ENCODE measurements at places on chromosomes 11 and 22. TPM values are rescaled to one million over a fixed set of nuclear protein-coding genes. Genes with fewer than 3 reads are reported as not detected.

DNA sequence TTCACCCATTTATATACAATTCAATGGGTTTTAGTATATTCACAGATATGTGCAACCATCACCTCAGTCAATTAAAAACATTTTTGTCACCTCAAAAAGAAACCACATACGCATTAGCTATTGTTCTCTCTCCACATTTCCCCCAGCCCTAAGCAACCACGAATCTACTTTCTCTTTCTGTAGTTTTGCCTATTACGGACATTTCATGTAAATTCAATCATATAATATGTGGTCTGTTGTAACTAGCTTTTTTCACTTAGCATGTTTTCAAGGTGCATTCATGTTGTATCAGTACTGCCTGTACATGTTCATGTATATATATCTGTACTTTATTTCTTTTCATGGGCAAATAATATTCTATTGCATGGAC is 104.7 kb upstream of the RRM1 start:
- no peak for DNase-seq

GRCh38 chr11:126477535-126478305 is 122.2 kb downstream of the ST3GAL4 start:
- DNase-seq, result no peak

The KCNJ5 gene
- total RNA-seq, result 0.51 TPM

DNA sequence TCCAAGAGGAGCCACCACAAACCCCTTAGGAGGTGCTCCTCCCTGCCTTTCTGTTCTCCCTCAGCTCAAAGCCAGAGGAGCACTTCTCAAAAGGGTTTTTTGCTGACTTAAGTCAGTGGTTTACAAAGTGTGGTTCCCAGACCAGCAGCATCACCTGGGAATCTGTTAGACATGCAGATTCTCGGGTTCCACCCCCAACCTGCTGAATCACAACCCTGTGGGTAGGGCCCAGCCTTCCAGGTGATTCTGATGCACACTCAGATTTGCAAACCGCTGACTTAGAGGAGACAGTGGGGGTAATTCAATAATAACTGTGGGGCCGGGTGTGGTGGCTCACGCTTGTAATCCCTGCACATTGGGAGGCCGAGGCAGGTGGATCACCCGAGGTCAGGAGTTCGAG is 22.8 kb downstream of the CREB3L1 start:
- no peak for DNase-seq

The TBX1 gene
- total RNA-seq, result not detected

The DEUP1 gene
- total RNA-seq, result under 0.01 TPM

The PSMC3 gene
- 107 TPM for total RNA-seq

- no peak for DNase-seq
Observed at GRCh38 chr11:112903340-112903739, 57.9 kb upstream of the NCAM1 start.

DNA sequence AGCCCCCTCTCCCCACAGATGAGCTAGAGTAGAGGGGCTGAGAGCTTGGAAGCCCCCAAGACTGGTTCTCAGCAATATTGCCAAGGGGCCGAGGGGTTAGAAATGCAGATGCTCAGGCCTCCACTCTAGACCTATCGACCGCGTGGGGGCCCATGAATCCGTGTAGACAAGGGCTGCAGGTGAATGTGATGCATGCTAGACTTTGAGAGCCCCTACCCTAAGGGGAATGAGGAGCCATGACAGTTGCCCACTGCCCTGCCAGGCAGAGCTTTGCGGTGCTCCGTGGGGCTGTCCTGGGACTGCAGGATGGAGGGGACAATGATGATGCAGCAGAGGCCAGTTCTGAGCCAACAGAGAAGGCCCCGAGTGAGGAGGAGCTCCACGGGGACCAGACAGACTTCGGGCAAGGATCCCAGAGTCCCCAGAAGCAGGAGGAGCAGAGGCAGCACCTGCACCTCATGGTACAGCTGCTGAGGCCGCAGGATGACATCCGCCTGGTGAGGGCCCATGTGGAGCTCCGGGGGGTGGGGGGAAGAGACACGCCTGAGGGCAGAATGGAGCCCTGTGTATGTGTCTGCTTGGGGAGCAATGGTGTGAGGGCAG is 1.3 kb downstream of the SSH3 start:
- DNase-seq, result no peak

The ZP1 gene
- total RNA-seq, result under 0.01 TPM

GRCh38 chr11:76491644-76492043 is 46.8 kb downstream of the EMSY start:
- DNase-seq, result no peak

The POU2AF2 gene
- not detected for total RNA-seq

DNA sequence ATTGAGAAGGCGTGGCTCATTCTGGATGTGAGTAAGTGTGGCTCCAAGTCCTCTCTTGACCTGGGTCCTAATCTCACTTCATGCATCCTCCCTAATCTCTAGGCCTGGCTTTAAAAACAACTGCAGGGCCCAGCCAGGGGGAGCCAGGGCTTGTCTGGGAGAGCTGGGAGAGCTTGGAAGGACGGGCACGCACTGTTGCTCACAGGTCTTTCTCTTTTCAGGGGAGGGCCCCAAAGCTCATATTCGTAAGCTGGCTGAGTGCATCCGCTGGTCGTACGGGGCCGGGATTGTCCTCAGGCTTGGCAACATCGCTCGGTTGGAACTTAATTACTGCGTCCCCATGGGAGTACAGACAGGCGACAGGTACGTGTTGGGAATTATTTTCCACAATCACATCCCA is 34.1 kb upstream of the PARVB start:
- DNase-seq, result no peak

The TH gene
- not detected for total RNA-seq

- DNase-seq, result no peak
Observed at GRCh38 chr11:73186294-73186850, 31.7 kb upstream of the P2RY2 start.

The DCDC1 gene
- 0.17 TPM for total RNA-seq

GRCh38 chr11:2342981-2343380 is 34.1 kb upstream of the CD81 start:
- no peak for DNase-seq

The RAB38 gene
- total RNA-seq, result 10.1 TPM

The C1QTNF5 gene
- 32.0 TPM for total RNA-seq

The HEPN1 gene
- total RNA-seq, result not detected

DNA sequence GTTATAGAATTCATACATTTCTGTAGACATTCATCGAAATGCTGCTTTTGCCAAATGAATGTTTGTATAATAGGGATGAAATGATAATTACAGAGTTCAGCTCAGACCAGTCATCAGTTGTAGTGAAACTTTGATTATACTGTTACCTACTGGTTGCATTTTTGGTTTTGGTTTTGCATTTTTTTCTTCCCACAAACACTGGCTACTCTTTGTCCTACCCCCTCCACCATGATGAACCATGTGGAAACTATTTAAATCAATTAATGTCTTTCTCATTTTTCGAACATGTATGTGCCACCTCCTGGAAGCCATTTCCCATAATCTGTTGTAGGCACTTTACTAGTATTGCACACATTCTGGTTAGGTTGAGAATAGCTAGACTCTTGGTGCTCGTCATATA is 75.3 kb upstream of the MTNR1B start:
- DNase-seq, result no peak

DNA sequence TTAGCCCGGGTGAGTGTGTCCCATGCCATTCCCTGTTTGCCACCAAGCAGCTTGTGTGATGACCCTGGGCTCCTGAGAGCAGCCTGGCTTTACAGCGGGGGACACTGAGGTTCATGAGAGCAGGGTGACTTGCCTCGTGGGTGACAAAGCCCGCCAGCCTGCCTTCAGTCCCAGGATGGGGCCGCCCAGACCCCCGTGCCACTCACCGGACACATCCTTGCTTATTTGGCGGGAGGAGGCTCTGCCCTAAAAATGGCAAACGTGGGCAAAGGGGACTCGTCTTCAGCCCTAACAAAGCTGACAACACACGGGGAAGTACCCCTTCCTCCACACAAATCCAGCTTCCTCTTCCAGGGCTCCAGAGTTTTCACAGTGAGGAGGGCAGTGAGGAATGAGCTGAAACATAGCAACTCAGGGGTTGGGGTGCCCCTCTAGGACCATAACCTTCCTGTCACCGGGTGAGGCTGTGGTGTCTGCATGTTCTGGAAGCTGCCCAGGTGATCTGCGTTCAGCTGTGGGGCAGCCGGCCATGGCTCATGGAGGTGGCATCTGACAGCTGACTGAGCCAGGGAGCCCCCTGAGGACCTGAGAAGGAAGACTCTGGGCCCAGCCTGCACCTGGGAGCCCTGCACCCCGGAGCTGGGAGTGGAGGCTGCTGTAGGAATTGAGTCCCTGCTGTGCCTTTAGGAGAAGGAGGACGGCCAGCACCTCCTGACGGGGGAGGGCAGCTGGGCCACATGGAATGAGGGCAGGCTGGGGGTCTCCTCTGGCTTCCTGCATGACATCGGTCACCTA is 16.7 kb downstream of the RIBC2 start:
- no peak for DNase-seq

DNA sequence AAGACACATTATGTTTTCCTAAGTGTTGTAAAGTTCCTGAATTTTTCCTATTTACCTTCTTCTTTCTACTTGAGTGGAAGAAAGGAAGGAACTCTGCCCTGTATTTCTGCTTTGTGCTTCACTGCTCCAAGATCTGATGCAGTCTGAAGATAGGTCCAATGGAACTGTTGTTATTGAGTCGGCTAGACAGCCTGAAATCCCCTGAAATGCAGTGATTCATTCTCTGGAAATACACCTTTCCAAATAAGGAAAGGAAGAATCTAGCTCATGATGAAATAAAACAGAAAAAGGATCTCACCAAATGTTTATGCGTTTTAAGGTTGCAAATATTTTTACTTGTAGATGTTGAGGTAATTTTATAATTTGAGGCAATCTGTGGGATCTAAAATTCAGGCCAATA is 322.8 kb downstream of the GUCY1A2 start:
- peak; percentile 88 for DNase-seq

GRCh38 chr11:36388951-36389350 is 92.9 kb downstream of the PRR5L start:
- no peak for DNase-seq

The BTBD18 gene
- not detected for total RNA-seq

- DNase-seq, result peak; percentile 60
Observed at GRCh38 chr11:69808667-69809086, 10.5 kb downstream of the FGF3 start.

DNA sequence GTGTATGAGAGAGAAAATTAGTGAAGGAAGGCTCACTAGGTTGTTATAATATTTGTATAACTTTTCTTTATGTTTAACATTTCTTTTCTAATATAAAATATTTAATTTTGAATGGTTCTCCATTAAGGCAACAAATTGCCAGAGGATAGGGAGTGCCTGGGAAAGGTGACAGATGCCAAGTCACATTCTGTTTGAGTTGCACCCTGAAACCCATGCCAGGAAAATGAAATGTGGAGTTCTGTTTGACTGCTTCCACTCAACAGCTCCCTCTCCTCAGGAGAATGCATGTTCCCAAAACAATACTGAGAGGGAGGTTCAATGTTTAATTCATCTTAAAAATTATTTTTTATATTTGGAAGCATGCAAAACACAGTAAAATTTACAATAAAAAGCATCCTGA is 5.9 kb upstream of the USP18 start:
- DNase-seq, result no peak

DNA sequence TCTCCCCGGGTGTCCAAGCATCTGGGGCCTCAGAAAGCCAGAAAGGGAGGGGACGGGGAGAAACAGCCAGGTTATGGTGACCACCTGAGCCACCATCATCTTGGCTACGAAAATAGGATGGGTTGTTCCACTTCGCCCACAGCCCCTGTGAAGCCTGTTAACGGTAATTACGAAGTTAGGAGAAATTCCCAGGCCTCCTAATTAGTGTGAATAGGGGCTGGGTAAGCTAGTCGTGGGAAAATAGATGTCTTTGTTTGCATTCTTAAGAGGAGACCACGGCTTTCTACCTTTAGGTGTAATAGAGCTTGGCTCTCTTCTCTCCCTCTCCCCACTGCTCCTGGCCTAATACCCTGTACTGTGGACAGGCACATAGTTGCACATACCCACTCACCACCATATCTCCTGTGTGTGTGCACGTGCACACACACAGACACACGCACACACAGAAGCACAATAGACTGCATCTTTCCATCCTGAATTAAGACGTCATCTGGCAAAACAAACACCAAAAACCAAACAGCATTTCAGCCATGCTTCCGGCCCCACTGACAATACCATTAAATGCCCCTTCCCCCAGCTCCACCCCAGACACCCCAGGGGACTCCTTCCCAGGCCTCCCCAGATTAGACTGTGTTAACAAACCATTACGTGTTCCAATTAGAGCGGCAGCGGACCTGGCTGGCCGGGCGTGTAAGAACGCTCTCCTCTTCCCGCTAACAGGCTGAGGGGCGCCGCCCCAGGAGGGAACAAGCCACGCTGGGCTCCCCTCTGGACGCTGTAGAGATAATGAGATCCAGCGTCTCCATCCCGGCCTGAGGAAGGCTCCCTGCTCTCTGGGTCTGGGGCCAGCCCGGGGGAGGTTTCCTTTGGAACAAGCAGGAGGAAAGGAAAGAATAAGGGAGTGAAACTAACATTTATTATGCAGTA is 72.8 kb downstream of the TP53I11 start:
- DNase-seq, result peak; percentile 26

The MMP1 gene
- 28.5 TPM for total RNA-seq

- DNase-seq, result no peak
Observed at GRCh38 chr11:47329431-47329986, 23.0 kb downstream of the MYBPC3 start.

The MMP8 gene
- total RNA-seq, result not detected

DNA sequence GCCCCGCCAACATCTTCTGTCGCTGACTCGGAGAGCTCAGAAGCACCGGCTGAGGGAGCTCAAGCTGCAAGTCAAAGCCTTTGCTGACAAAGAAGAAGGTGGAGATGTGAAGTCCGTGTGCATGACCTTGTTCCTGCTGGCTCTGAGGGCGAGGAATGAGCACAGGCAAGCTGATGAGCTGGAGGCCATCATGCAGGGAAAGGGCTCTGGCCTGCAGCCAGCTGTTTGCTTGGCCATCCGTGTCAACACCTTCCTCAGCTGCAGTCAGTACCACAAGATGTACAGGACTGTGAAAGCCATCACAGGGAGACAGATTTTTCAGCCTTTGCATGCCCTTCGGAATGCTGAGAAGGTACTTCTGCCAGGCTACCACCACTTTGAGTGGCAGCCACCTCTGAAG is 6.7 kb downstream of the RAG1 start:
- DNase-seq, result no peak

- DNase-seq, result no peak
Observed at GRCh38 chr11:30753994-30754393, 167.8 kb upstream of the MPPED2 start.

DNA sequence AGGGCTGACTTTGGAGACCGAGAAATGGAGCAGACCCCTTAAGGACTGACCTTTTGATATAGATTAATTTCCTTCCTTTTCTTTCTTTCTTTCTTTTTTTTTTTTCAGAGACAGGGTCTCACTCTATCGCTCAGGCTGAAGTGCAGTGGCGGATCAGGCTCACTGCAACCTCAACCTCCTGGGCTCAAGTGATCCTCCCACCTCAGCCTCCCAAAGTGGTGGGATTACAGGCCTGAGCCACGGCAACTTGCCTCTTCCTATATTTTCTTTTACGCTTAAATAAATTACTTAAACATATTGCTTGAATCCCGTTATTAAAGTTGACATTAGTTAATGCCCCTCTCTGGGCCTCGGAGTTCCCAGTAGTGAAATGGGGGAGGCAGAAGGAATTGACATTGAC is 350 bp upstream of the KCTD14 start:
- no peak for DNase-seq

The ADAMTS8 gene
- 15.0 TPM for total RNA-seq
